Activated CD4-positive, alpha-beta T cell treated with anti-CD3 and anti-CD28 coated beads for 48 hours (primary cell): ENCODE measurements at places on chromosomes 4 and X.
A peak's percentile ranks its signal among the peaks of the same experiment; 100 is the strongest.

DNA sequence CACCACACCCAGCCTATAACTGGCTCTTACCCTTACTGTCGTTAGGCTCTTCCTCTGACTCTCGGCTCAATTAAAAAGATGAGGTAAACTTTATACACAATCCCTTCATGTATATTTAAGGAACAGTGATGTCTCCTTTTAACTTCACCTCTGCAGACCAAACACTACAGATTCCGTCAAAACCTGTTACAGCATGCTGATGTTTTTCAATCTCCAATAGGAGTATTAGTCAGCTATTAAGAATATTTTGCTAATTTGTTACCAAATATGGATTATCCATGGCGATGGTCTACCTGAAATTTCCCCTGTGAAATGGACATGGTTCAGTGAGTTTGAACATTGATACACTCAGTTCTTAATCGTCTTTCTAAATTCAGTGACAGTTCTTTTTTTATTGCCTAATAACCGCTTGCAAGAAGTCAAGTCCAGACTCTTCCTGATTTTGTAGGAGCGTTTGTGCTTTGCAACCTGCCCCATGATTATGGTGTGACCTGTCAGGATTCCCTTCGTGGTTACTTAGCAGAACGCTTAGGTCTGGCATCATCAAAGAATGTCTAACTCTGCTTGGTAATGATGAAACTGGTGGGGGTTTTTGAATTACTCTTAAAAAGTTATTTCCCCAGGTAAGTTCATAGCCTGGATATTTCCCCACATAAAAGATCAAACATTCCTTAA is 72.2 kb upstream of the STOX2 start:
- no peak for DNase-seq

- DNase-seq = peak; percentile 64
Observed at GRCh38 chrX:132615391-132616131, 126.7 kb upstream of the MBNL3 start.

DNA sequence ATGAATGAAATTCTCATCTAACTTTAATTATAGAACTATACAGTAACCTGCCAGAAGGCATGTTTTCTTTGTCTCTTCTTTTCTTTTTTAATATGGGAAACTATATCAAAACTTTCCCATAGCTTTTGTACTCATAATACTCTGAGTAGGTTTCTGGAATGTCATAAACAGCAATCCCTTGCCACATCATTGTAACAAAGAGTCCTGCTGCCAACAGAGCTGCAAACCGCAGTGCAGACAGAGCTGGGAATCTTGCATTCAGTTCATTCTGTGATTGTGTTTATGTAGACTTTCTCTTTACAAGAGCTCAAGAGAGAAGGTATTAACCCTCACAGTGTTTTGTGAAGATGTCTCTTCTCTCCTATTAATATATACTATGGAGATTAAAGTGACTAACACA is 304.4 kb upstream of the SLIT2 start:
- no peak for DNase-seq

DNA sequence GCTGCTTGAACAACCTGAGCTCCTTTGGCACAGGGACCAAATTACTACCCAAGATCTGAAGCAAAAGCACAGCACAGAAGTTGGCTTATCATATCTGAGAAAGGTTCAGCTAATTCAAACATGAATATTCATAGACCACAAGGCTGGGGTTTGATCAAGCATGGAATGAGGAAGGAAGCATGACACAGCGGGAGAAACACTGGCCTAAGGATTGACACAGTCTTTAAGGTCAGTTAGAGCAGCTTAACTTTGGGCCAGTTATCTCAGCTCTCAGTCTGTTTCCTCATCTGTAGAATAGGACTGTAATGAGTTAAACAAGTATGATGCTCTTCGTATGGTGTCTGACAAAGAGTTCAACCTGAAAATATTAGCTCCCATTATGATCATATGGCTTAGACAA is 88.5 kb upstream of the CBR4 start:
- DNase-seq = no peak

- no peak for DNase-seq
Observed at GRCh38 chr4:122195718-122196117, 43.6 kb downstream of the BLTP1 start.

DNA sequence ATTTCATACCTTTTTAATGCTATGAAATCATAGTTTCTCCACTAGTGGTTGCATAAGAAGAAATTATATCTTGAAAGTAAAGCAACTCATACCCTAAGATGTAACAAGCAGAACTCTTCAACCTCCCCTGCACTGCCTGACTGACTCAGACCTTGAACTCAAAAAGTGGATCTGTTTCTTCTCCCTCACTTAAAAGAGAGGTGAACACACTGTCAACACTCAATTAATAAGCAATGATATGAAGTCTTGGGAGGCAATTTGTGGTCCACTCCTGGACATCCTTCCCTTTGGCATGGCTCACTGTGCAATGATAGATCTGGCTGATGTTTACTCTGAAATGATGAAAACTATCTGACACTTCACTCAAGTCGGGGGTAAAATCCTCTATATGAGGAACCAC is 282.0 kb upstream of the DKK2 start:
- DNase-seq = no peak

DNA sequence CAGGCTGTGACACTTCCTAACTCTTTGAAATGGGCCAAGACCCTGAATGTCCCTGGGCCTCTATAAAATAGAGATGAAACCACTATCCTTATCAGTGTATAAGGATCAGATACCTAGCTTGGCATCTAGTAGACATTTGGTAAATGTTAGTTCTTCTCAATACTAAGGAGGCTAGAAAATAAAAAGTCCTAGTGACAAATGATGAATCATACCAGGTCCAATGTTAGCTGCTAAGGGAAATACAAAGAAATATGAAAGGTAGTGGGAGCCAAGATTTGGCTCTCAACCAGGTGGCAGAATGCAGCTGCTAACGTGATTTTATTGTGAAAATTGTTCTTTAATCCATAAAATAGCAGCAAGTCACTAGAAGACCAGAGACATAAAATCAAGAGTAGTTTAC is 19.8 kb upstream of the PPARGC1A start:
- no peak for DNase-seq

DNA sequence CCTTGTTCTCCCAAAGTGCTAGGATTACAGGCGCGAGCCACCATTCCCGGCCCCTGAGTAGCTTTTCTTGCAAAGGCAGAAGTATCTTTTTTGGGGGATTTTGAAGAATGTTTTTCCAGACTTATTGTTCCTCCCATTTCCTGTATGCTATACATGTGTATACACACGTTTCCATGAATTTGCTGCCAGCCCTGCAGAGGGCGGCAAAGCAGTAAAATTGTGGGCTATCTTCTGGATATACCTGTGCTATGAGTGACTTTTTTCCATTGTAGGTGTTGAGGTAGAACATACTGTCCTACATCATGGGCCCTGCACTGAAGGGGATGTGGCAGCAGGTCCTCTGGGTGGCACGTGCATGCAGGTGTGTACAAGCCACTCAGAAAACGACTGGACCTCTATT is 16.9 kb upstream of the MED28 start:
- DNase-seq = peak; percentile 6

DNA sequence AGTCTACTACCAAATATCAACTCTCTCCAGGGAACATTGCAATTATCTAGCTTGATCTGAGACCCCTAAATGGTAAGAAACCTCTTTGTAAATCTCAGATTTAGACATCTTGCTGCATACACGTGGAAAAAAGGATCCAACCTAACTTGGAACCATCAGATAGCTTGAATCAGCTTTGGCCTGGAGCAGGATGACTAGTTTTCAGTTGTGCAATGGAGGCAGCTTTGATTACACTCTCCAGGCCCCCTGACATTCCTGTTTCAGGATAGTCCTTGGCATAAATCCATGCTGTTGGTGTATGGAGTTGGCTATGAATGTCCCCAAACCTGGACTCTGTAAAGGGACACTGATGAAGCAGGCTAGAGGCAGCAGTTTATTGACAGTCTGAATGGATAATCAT is 1061.9 kb upstream of the TENM3 start:
- no peak for DNase-seq

- no peak for DNase-seq
Observed at GRCh38 chrX:56268888-56269287, 36.7 kb downstream of the KLF8 start.

DNA sequence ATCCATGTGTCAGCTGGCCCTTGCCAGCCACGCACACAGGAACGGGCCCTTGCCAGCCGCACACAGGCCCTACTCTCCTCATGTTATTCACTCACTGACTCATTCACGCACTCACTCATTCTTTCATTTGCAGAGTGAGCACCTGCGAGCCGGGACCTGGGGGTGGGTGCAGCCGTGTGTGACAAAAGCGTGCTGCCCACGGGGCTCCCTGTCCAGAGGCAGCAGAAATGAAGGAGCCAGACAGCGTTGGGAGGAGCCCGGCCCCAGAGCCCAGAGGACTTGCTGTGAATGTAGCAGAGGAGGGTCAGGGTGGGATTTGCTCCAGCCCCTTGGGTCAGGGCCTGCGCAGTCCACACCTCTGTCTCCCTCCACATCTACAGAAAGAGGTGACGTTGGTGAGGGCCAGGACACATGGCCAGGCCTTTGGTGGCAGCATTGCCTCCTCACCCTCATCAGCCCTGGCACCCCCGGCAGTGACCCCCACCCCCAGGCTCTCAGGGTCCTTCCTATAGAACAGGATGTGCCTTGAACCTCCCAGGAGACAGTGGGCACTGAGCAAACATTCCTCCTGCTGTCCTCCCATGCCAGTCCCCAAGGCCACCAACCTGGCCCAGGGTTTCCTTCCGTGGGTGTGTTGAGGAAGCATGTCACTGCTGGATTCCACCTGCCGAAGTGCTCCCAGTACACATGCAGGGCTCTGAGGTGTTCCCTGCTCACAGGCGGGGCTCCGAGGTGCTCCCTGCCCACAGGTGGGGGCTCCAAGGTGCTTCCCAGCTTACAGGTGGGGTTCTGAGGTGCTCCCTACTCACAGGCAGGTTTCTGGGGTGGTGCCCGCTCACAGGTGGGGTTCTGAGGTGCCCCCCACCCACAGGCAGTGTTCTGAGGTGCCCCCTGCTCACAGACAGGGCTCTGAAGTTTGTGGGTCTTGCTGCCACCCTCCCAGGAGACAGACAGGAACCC is 105.7 kb downstream of the HMX1 start:
- no peak for DNase-seq

GRCh38 chrX:119240356-119240755 is 4.3 kb downstream of the PGRMC1 start:
- no peak for DNase-seq

DNA sequence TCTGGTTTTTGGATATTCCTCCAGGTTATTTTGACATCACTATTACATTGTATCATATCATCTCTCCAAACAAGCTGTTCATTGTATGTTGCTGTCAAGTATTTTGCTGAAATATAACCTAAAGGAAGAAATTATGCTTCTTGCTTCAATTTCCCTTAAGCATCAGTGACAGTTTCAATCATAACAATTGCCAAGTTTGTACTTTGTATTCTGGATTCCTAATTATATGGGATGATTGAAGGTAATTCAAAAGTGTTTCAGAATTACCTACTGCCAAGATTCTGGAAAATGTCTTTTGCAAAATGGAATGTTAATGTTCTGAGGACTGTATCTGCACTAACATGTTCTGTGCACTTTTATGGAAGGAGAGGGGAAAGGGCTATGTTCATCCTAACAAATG is 228.7 kb downstream of the PRDM5 start:
- no peak for DNase-seq

GRCh38 chrX:24301806-24302205 is 12.1 kb downstream of the SUPT20HL2 start:
- DNase-seq = no peak

DNA sequence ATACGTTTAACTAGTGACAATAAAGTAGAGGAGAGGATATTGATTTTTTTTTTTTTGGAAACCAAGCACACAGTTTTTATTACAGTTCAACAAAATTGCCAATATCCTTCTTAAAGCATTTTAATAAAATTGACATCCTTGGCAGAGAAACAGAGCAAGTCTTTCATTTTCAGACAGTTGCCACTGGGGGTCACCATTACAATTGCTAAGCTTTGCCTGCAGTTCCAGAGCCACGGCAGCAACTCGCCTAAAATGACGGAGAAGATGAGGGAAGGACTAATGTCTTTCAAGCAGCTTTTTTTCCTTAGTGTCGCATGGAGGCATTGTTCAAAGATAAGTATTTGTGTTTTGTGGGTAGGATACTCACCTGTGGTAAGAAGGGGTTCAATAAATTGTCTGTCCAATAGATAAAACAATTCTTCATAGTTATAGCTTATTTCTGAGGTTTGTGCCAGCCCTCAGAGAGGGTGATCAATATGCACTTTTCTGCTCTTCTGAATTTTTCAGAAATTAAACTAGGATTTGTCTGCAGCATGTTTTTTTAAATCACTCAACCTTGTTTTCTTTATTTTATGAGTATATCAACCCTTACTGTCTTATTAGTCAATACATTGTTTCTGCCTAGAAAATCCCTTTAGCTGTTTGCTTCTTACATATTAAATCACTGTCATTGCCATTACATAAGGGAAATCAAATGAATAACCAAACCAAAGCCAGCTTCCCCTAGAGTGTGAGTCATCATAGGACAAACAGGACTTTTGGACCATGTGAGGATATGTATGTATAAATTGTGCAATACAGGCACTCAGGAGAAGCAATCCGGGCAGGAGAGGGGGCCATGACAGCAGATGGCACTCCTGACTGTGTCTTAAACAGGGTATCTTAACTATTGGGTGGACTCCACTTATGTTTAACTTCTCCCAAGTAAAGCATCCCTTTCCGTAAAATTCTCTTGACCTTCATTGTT is 508.1 kb upstream of the ARX start:
- DNase-seq = peak; percentile 1

- no peak for DNase-seq
Observed at GRCh38 chr4:115293093-115293462, 179.7 kb upstream of the NDST4 start.

DNA sequence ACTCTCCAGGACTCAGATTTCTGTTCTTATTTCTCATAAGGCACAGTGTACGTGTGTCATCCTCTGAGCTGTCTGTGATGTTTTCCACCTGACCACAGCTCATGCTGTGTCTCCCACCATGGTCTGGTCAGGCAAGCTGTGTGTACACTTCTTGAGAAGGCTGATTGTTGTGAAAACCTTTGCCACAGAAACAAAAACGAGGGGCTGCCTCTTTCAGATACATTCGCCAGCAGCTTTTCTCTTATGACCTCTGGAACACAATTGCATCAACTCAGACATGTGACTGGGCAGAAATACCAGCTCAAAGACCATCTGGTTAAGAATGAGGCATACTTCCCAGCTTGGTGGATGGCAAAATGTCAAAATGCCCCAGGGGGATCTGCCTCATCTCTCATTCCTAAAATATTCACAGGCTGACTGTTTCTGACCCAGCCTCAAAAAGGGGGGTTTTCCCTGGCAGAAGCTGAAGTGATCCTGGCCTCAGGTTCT is 46.1 kb downstream of the PGRMC2 start:
- no peak for DNase-seq

DNA sequence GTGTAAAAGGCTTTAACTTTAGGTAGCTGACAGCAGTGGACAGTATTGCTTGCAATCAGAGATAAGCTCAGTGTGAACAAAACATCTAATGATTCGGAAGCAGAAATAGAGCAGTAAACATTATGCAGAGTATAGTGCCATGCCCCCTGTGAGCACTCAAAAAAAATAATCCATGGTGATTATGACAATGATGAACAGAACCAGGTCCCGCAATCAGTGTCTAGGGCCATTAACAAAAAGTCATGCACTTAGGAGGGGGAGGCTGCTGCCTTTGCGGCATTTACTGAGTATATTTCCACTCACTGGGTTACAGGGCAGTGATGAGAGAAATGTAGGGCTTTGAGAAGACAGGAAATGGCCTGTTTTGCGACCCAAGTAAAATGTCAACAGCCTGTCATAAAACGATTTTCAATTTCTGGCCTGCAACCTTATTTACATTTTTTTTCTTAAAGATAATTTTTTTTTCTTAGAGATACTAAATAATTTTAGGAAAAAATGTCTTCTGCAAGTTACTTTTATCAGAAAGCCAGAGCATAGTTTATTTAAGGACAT is 27.3 kb upstream of the NEIL3 start:
- DNase-seq = no peak

- DNase-seq = no peak
Observed at GRCh38 chr4:153764601-153765368, 5.0 kb upstream of the RNF175 start.
